ENCODE measurements at places on chromosomes 2 and 18.

DNA sequence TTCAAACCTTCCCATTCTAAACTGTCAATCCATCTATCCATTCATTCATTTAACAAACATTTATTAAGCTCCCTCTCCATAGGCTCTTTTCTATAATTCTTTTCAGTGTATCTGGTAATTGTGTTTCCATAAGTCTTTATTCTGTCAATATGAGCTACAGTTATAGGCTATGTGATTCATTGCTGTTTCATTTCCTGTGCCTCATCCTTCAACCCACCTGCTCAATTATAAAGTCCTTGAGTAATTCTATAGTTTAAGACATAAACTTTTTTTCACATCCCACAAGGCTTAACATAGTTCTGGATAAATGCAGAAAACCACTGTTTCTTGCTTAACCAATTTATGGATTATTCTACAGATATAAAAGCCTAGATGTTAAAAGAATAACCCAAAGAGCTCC, 84.2 kb upstream of the PIK3C3 start:
- DNase-seq = no peak

GRCh38 chr18:44849361-44849760, 168.7 kb downstream of the SETBP1 start:
- no peak for DNase-seq

DNA sequence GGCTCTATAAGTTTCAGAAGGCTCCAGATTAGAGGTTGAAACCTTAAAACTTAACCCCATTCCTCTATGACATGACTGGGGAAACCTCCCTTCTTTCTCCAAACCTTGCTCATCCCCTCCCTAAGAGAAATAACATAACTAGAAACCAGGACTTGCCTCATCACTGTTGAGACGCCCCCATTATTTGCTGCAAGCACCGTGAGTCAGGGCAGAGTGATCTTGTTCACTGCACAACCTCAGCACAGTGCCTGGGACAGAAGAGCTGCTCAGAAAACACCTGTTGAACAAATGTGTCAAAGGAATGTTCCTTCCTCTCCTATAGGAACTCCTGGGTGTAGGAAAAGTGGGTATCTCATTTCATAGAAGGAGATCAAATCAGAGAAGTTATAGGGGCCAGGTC, 132.7 kb upstream of the CTAGE1 start:
- DNase-seq = no peak

DNA sequence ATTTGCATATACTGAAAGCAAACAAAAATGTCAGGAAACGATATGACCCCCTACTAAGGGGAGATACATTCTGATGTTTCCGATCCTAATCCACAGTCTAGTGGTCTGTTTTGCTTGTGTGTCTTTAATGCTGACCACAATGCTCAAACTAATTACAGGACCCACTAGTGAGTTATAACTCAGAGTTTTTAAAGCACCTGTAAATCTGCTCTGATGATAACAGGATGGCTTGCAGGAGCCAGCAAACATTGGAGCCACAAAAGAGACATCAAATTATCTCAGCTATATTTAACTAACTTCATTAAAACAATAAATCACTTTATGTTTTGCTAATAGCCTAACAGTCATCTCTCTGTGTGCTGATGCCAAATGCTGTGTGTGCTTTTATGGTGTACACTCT, 300.3 kb downstream of the NBAS start:
- DNase-seq = no peak

GRCh38 chr18:64178860-64179259, 30.0 kb upstream of the LINC00305 start:
- no peak for DNase-seq

DNA sequence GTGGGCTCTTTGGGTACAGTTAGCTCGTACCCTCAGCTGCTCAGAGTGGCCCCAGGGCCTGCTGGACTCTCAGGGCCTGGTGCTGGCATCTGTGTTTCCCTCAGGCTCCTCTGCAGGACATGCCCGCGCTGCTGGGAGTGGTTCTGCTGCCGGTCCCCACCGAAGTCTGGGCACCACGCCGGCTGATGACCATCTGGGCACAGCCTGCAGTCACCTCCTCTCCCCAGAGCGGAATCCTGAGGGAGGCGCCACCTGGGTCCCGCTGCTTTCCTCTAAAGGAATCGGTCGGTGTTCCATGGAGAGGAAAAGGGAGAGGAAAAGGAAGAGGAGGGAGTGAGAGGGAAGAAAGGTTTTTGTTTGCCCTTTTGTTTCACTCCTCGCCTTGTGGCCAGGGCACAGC, 43.6 kb downstream of the MC2R start:
- DNase-seq = no peak

GRCh38 chr2:219416235-219416602, 2.0 kb upstream of the DES start:
- DNase-seq = no peak

DNA sequence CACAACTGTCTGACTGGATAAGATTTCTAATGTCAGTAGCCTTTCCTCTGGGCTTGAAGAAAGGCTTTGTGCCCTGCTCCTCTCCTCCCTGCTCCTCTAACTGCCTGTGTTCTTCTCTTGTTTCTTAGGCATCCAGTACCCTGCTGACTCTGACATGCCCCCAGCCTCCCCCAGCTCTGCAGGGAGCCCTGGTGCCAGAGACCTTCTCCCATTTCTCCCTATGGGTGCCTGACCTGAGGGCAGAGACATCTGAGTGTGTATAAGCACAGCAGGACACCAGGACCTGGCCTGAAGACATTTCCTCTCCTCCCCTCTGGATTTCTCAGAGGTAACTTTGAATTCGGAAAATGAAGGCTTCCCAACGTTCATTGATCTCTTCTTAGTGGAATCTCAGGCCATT, 23.6 kb downstream of the RNF144A start:
- DNase-seq = no peak

DNA sequence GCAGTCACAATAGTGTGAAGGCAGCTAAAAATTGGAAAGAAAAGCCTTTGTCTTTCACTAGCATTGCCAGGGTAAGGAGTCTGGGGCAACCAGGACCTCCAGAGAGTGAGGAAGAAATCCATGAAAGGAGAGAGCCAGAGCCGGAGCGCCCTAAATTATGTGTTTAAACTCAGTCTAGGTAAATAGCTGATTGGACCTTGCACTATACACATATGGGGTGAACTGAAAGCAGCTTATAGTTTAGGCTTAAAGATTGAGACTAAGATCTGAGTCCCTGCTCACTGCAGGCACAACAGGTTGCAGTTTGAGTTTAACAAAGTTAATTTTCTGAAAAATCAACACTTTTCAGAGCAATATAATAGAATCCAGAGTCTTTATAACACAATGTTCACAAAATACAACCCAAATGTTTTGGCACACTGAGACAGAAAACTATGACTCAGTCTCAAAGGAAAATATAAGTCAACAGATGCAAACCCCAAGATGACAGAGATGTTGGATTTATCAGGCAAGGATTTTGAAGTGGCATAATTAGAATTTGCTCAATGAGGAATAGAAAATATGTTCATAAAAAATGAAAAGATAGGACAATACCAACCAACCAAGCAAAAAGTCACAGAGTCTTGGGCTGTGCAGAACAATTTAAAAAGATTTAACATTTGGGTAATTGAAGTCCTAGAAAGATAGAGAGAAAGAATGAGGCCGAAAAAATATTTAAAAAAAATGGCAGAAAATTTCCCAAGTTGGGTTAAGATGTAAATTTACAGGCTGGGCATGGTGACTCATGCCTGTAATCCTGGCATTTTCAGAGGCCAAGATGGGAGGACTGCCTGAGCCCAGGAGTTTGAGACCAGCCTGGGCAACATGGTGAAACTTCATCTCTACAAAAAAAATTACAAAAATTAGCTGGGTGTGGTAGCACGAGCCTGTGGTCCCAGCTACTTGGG, 39.6 kb downstream of the DOK1 start:
- no peak for DNase-seq

DNA sequence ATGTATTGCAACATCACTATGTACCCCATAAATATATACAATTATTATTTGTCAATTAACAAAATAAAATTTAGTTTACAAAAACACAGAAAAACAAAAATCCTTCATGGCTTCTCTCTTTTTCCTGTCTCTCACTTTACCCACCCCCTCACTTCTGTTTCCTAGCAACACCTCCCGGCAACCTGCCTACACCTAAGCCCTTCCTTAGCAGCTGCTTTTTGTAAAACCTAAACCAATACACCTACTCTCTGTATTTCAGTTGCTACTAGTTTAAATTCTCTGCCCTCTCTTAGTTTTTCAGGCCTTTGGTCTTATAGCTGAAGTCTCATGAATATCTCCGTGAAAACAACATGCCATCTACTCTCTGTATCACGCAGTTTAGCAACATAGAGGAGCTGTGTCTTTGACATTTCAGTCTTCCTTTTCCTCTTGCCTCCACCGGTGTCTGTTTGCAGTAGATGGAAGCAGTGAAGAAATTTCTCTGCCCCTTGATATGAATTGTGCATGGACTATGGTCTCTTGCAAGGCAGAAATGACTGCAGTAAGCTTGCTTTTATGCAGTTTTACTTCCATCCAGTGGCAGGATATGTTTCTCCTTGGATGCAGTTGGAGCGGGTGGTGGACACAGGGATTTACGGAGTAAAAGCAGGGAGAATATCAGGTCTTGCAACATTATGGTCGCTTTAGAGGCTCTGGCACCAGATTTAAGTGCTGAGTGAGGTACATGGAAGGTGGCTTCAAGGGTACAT, 42.0 kb upstream of the ZDBF2 start:
- no peak for DNase-seq

DNA sequence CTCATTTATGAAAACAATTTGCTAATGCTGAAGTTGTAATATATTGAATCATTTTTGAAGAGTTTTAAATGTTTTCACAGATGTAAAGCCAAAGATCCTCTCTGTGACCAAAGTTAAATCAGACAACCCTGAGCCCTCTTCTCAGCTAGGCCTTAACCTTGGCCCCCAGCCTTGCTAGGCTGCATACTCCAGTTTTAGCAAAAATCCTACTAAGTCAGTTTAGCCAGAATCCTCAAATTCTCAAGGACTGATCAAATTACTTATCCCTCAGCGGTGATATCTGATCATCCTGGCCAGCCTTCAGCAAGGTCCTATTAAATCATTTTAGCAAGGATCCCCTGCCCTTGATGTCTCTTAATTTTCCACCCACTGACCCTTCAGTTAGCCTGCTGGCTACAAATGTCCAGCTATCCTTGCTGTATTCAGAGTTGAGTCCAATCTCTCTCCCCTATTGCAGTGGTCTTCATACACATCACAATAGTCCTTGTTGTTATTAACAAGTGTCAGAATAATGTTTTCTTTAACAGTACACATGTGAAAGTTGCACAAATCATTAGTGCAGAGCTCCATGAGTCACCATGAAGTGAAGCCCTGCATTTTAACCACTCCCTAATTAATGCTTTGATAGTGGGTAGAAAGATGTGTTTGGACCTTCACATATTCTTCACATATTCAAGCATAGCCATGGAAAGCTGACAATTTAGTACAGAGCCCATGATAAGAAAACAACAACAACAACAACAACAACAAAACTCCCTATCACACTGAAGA, 206.4 kb downstream of the NBAS start:
- no peak for DNase-seq

GRCh38 chr18:29018976-29019375, 842.0 kb upstream of the CDH2 start:
- no peak for DNase-seq

DNA sequence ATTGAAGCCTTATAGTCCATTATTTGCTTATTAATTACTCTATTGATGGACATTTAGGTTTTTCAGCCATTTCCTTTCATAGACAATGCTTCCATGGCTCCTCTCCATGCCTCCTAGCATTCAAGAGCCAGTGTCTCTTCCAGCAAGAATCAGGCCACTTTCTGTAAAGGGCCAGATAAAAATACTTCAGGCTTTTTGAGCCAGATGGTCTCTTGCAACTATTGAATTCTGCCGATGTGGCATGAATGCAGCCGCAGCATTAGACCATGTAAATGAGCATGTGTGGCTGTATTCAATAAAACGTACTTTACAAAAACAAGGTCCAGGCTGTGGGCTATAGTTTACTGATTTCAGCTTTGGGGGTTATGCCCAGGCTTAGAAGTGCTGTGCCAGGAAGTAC, 38.5 kb downstream of the TRAF3IP1 start:
- DNase-seq = no peak

All from stimulated activated CD4-positive, alpha-beta T cell treated with anti-CD3 and anti-CD28 coated beads, Interleukin-2, amount 100 ng/mL, for 24 hours (primary cell).